ENCODE measurements at places on chromosomes 1 and 21.

DNA sequence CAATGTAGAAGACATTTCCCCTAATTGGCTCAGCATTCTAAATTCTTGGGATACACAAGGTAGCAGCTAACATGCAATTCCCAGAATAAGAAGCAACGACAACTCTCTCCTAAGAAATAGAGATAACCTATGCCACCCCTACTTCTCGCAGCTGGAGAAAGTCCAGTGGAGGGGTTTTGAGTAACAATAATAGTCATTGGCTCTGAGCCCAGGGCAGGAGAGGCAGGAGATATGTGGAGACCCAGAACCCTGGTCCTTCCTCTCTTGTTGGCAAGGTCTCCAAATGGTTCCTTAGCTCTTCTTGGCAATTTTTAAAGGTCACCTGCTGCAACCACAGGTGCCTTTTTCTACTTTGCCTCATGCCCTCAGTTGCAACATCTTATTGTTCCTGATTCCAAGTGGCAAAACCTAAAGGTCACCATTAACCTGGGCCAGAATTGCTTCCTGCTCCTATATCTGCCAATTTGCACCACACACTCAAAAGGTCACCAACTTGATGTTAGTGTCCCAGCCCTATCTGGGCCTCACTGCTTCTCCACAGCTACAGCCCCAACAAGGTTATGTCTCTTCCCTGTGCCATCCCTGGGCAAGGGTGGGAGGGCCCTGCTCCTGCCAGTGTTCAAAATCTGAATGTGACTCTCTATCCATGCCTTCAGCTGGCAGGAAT is 36.7 kb downstream of the TBX15 start:
- DNase-seq, result no peak

GRCh38 chr21:36700295-36700970 is 1.5 kb downstream of the SIM2 start:
- DNase-seq, result no peak

DNA sequence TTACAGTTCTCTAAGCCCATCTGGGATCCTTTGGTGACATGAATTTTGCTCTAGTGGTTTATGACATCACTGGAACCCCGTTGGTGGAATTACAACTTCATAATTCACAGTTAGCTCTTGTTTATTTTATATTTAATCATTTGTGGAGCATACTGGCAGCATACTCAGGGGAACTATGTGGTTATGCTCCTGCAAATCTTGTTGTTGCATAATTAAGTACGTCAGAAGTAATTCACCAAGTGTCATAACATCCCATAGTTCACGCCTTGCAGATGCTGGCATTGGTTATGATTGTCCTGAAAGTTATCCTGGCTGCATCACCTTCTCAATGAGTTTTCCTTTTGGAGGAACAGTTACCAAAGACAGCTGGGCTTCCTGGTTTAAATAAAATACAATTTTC is 16.5 kb downstream of the PRRX1 start:
- DNase-seq, result no peak

GRCh38 chr1:59070610-59071009 is 226.3 kb upstream of the FGGY start:
- DNase-seq, result no peak

GRCh38 chr1:44939061-44939460 is 47.3 kb downstream of the EIF2B3 start:
- DNase-seq, result no peak

DNA sequence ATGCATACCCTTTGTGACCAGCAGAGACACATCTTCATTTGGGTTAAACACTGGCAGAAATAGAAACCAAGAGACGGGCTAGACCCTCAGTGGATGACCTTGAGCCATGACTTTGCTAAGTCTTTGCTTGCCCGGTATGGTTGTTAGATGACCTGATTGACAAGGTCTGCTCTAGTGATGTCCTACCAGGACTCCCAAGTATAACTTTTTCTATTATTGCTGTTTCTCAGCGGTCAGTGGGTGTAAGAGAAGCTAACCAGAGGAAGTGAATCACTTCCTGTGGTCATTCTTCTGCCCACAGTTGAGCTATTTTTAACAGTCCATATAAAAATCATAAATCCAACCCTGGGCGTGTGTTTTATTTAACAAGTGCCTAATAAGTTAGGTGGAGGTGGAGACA is 126.2 kb upstream of the ETS2 start:
- no peak for DNase-seq

- DNase-seq, result no peak
These were observed 7.7 kb upstream of the SLC5A9 start for GRCh38 chr1:48214820-48215219.

DNA sequence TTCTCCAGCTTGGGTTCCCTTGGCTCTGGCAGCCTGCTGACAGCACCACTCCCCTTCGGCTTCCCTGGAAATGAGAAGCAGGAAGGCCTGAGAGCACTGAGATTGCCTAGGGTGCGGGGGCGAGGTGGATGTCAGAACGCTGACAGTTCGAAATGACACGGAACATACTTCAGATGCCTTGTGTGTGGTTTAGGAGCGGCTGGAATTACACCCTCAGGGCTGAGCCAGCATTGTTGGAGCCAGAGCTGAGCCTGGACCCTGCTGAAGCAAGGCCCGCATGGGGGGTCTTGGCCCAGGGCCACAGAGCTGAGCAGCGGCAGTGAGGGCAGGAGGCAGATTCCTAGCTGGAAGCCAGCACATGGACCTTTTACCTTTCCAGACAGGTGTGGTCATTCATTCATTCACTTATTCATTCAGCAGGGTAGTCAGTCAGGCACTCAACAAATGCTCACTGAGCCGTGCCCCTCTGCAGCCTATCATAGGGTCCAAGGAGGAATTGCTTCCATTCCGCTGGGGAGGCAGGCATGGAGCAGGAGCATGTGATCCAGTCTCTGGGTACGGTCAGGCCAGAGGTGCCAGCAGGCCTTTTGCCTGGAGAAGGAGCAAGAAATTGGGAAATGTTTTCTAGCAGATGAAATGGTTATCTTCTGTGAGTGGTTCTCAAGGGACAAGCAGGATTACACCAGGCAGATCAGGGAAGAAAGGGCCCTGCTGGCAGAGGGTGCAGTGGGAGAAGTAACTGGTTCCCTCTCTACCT is 6.6 kb upstream of the FOXE3 start:
- DNase-seq, result no peak

- DNase-seq, result no peak
These were observed 744 bp upstream of the IGSF3 start for GRCh38 chr1:116668277-116668676.

- no peak for DNase-seq
These were observed 20.7 kb upstream of the FOXE3 start for GRCh38 chr1:47395433-47395832.

DNA sequence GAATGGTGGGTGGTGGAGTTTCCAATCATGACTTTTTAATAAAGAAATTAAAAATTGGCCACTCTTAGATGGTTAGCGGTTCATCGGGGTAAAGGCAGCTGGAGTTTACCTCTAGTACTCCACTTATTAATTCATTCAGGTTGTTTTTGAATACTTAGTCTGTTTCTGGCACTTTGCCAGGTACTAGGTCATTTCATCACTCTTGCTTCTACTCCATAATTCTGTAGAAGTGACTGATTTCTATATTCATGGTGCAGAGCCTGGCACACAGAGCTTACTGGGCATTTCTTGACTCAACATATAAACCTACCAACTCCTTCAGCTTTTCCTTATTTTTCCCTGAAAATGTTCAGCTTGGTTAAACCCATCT is 31.5 kb downstream of the FOXD2 start:
- DNase-seq, result no peak

DNA sequence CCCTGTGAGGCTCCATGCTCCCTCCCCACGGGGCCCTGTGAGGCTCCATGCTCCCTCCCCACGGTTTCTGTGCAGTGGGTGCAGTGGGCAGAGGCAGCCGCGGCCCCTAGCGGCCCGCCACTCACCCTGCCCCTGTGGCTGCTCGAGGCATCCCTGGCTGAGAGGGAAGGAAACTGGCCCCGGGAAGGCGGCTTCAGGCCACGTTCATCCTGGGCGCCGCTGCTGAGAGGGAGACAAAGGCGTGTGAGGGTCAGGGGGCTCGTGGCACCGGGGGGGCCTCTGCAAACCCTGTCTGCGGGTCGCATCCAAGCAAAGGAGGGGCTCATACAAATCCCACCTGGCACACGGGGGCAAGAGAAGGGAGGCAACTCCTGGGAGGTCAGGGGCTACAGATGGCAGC is 8.5 kb downstream of the CFAP410 start:
- DNase-seq, result no peak

DNA sequence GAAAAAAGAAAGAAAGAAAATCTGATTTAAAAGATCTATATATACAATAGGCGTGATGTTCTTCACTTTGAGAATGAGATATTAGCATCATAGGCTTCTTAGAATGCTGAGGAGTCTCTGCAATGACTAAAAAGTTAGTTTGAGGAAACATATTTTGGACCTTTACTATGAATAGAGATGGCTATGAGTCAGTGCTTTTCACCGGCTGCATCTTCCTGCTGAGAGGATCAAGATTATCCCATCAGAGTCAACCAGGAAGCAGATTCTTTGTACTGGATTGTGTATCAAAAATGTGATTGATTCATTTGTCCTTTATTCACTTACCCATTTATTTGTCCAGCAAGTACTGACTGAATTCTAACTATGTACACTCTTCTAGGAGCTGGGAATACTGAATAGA is 144.2 kb downstream of the KCNK2 start:
- no peak for DNase-seq

GRCh38 chr1:236733653-236734052 is 47.4 kb downstream of the ACTN2 start:
- no peak for DNase-seq
